SJSA1 (cell line): ENCODE measurements at places on chromosomes 16 and 17.
A peak's percentile ranks its signal among the peaks of the same experiment; 100 is the strongest.

- DNase-seq = no peak
These were observed 173.7 kb downstream of the SOX9 start for GRCh38 chr17:72294487-72294893.

GRCh38 chr17:46027048-46027975 is 28.3 kb downstream of the STH start:
- DNase-seq = no peak

- peak; percentile 35 for DNase-seq
These were observed 348.3 kb downstream of the CPPED1 start for GRCh38 chr16:12455287-12455798.

DNA sequence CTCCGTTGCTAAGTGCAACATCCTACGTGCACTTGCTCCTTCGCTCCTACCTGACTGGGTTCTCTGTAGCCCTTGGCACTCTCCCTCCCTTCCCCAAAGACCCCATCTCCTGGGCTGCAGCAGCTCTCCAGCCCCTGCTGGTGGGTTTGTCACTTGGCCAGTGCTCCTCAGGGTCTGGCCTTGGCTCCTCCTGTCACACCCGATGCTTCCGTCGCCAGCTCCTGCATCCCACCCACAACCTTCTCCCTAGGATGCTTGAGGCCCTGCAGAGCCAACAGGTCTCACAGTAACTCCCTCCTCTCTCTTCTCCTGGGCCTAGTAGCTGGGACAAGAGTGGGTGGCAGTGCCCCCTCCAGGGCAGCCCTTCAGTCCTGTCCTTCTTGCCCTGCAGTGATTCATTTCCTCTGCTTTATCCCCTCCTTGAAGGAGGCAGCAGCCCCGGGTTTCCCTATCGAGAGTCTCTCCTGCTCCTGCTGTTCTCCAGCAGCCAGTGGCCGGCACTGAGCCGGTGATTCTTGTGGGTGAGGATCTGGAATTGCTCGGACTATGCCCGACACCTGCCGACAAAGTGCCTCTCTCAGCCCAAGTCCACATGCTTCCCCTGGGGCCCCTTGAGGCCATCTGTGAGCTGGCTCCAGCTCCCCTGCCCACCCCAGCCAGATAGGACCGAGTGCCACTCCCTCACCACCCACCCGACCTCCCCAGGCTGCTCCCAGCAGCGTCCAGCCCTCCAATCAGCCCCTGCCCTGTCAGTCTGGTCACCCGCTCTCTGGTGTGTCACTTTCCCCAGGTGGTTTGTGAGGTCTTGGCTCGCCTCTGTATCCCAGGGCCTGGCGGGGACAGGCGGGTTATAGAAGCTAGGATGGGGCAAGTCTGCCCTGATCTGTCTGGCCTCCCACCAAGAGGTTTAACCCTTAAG is 3.8 kb downstream of the LITAFD start:
- peak; percentile 73 for DNase-seq

DNA sequence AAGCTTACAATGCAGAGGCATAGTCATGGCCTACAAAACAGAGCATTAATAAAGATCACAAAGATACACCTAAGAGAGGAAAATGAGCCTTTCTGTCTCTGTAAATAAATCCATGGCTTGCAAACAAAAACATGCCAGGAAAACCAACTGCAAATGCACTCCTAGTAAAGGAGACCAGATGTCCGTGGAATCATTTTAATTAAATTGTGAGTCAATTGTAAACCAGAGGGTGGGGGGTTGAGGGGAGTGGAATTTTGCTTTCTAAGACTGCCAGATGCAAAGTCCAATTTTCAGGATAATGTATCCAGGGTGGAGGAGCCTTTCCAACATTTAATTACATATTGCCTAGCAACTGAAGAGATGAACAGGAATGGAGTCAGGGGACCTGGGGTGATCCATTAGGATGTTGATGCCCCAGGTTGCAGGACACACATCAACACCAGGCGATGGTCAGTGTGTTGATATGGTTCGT is 390.3 kb upstream of the CCL2 start:
- no peak for DNase-seq

DNA sequence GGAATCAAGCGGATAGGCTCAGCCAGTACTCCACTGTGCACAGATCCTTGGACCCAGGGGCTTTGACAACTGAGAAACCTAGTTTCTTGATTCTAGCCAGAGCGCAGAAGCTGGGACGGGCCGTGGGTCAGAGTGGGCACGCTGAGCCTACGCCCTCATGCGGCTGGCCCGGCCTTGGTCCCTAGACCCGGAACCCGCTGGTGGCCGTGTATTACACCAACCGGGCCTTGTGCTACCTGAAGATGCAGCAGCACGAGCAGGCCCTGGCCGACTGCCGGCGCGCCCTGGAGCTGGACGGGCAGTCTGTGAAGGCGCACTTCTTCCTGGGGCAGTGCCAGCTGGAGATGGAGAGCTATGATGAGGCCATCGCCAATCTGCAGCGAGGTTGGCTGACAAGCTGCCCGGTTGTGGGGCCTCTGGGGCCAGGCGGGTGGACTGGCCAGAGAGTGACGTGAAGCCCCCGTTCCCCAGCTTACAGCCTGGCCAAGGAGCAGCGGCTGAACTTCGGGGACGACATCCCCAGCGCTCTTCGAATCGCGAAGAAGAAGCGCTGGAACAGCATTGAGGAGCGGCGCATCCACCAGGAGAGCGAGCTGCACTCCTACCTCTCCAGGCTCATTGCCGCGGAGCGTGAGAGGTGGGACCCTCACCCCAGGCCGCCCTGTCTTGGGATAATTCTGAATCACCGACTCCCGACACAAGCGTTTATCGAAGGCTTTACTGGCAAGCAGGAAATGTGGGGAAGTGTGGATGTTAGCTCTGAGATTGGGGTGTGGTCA is 946 bp downstream of the STUB1 start:
- DNase-seq = peak; percentile 69

- DNase-seq = no peak
These were observed 143.4 kb upstream of the HS3ST2 start for GRCh38 chr16:22670551-22671041.

- DNase-seq = no peak
These were observed 105.8 kb downstream of the VAT1L start for GRCh38 chr16:77894162-77894561.

DNA sequence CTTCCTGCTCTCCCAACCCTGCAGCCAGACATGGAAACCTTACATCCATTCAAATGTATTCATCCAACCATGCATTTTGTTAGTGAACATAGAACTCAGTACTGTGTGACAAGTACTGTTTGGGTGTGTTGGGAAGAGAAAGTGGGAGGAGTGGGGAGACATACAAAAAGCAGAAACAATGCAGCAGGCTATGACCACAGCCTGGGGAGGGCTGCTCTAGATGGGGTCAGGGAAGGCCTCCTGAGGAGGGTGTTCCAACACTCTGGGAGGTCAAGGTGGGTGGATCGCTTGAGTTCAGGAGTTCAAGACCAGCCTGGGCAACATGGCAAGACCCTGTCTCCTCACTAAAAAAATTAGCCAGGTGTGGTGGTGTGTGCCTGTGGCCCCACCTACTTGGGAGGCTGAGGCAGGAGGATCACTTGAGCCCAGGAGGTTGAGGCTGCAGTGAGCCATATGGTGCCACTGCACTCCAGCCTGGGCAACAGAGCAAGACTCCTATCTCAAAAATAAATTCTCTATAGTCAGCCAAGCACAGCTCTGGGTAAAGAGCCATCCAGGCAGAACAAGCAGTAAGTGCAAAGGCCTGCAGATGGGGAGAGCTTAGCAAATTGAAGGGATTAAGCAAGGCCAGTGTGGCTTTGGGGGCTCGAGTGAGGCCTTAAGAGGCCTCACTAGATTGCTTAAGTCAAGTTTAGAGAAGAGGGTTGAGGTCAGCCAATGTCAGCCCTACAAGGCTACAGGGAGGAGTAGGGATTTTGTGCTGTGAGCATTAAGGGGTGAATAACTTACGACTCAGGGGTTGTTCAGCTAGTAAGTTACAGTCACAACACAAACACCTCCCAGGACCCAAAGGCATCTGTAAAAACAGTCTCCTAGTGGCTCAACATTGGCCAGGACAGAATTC is 5.5 kb downstream of the SLC13A2 start:
- no peak for DNase-seq

DNA sequence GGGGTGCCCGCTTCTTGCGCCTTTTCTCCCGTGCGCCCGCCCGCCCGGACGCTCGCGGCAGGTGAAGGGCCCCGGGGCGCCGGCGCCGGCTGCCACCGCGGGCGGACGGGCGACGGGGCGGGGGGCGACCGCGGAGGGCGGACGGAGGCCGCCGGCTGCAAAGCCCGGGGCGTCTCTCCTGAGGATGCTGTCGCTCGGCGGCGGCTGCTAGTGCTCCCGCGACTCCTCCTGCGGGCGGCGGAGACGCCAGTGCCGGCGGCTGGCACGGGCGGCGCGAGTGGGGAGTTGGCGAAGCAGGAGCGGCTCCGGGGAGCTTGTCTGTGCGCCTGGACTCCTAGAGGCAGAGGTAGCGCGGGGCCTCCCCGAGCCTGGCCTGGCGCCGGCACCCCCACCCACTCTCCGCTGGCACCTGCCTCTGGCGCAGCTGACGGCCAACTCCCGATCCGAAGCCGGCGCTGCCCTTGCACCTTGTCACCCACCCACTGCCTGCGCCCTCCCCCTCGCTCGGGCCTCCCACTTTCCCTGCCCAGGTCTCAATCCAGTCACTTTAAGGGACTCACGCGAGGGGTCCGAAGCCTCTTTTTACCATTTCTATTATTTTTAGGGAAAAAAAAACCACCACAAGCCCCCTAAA is at the start of gene FAM20A:
TSS of gene FAM20A (minus strand) at position 437 of the 634 bp plus-strand sequence. CDS start 701 bp downstream, outside the sequence.
- DNase-seq = no peak

DNA sequence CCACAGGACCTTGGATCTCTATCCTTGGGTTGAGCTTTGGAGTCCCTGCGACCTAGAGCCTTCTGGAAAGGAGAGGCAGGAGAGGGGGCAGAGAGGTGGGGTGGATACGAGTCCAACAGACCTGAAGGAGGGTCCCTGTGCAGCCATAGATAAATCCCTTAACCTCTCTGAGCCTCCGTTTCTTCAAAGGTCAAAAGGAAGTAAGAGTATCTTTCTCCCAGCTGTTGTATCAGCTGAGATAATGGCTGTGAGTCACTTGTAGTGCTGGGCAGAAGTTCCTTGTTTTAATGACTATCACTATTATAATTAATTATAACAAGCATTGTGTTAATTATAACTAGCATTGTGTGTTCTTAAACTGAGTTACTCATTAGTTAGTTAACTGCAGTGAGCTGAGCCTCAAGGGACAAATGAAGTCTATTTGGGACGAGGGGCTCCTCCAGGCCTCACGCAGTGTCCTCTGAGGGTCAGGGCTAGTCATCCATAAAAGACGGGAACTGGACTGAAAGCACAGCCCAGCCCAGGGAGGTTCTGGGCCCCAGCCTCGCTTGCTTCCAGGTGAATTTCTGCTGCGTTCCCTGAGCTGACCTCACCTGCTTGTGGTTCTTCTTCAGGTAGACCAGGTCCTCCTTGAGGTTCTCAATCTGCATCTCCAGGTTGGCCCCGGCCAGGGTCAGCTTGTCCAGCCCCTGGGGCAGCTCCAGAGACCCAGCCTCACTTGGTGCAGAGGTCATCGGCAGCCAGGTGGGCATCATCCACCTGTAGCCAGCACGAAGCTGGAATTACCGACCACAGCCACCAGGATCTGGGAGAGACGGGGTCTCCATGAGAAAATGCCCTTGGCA is 5.7 kb upstream of the KRT17 start:
- no peak for DNase-seq

GRCh38 chr17:34797720-34798119 is 163.5 kb downstream of the CCT6B start:
- no peak for DNase-seq

GRCh38 chr17:42659079-42659931 is at the start of gene TUBG2:
Gene TUBG2, plus strand, starts transcription at chr17:42659284. Its CDS starts 220 bp downstream, at chr17:42659504.
- DNase-seq = peak; percentile 67

DNA sequence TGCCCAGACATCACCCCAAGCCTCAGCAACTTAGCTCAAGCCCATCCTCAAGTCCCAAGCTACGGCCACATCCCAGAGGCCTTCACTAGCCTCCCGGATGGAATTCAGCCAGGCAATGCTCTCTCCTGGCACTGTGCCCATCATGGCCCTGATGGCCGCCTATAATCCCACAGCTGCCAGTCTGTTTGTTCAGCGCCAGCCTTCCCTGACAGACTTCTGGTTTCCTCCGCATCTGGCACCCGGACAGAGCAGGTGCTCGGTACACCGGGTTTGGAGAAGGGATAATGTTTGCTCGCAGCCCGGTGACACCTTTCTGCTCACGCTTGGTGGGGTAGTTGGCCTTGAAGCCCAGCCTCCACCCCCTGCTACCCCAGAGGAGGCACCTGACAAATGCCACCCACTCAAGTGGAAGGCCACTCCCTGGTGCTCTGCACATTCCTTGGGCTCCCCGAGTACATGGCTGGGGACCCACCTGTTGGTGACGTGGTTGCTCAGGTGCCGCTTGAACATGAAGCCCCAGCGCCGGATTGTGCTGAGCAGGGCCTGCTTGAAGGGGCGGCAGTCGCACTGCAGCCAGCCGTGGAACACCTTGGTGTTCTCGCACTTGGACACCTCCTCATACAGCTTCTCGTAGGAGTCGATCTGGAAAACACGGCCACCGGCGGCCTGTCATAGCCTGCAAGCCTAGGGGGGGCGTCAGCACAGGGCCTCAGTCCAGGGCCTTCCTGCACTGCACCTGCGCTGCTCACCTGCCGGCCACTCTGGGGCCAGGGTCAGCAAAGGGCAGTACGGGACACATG is 47.1 kb downstream of the DNAH17 start:
- no peak for DNase-seq

- DNase-seq = no peak
These were observed 8.5 kb upstream of the YPEL3 start for GRCh38 chr16:30104492-30104891.

- DNase-seq = peak; percentile 89
These were observed 1.3 kb downstream of the MAZ start for GRCh38 chr16:29807426-29808218.

- DNase-seq = peak; percentile 12
These were observed 156.5 kb downstream of the SLC39A11 start for GRCh38 chr17:72935984-72936383.

DNA sequence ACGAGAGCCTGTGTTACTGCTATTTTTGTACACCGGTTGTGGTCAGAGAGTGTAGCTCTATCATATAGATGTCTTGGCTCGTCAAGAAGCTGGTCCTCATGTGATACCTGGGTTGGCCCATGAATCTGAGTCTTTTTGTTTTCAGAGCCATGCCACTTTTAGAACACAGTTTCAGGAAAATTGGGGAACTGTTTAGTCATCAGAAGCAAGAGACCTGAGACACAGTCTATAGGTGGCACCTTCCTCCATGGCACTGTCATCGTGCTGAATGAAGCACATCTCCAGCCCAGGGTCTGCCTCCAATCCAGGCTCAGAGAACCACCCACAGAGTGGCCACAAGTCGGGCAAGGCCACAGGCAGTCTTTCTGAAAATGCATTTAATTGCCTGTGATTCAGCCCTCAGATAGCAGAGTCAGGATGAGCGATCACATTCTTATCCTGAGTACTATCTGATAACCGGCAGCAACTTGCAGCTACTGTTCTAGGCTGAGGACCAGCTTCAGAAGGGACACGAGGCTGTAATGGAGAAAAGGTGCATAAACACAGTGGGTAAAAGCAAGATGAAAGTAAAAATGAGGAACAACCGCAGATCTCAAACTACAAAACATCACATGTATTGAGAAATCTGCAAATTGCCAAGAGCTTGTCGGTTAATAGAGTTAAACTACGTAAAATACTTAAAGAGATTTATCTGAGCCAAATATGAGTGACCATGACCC is 14.2 kb upstream of the HAPSTR1 start:
- DNase-seq = peak; percentile 94

GRCh38 chr16:794091-794822 is 5.8 kb downstream of the CHTF18 start:
- DNase-seq = no peak

- no peak for DNase-seq
These were observed 744 bp upstream of the LRRC37A3 start for GRCh38 chr17:64920026-64920418.

- DNase-seq = no peak
These were observed 31.4 kb upstream of the GHDC start for GRCh38 chr17:42225646-42226045.

GRCh38 chr16:79598348-79599181 is 2.0 kb downstream of the MAF start:
- DNase-seq = peak; percentile 70
